RWPE1 (cell line): ENCODE measurements at places on chromosomes 7 and 10.
A peak's percentile ranks its signal among the peaks of the same experiment; 100 is the strongest.

- peak; percentile 78 for DNase-seq
Measured at GRCh38 chr7:54946764-54947163, 72.1 kb upstream of the EGFR start.

DNA sequence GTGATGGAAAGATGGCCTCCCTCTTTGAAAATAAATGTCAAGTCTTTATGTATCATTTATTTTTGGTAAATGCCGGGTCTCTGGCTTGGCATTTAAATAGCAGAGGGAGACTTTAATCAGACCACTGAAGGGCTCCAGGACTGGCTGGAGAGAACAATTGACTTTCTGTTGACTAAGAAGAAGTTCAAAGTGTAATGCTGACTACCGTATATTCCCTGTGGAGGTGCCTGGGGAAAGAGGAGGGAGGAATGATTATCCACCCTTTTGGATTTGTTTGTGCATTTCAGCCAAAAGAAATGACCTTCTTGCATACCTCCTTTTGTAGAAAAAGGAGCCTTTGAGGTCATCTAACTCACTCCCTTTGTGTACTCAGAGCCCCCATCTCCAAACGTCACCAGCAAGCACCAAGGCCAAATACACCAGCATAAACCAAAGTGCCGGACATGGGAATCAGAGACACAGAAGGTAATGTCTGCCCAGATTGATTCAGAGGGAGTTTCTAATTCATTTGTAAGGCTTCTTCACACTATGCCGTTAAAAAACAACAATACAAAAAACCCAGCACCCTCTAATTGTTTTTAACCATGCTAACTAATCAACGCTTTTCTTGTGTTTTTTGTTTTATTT lies 75.2 kb downstream of the PRLHR start:
- no peak for DNase-seq

- DNase-seq: no peak
Measured at GRCh38 chr10:43809211-43809930, 160.7 kb upstream of the ZNF32 start.

- DNase-seq: no peak
Measured at GRCh38 chr10:18149196-18149800, 9.1 kb downstream of the CACNB2 start.

GRCh38 chr10:64211466-64211865 lies 690.3 kb downstream of the REEP3 start:
- no peak for DNase-seq

GRCh38 chr7:33596686-33597085 lies 308.7 kb upstream of the BMPER start:
- no peak for DNase-seq
